ENCODE measurements at places on chromosomes 16 and 17.

DNA sequence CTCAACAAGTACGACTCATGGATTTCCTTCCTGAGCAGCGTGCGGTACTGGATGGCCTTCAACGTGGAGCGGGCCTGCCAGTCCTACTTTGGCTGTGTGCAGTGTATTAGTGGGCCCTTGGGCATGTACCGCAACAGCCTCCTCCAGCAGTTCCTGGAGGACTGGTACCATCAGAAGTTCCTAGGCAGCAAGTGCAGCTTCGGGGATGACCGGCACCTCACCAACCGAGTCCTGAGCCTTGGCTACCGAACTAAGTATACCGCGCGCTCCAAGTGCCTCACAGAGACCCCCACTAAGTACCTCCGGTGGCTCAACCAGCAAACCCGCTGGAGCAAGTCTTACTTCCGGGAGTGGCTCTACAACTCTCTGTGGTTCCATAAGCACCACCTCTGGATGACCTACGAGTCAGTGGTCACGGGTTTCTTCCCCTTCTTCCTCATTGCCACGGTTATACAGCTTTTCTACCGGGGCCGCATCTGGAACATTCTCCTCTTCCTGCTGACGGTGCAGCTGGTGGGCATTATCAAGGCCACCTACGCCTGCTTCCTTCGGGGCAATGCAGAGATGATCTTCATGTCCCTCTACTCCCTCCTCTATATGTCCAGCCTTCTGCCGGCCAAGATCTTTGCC is 9.0 kb downstream of the HAS3 start:
- no peak for DNase-seq

GRCh38 chr16:11689031-11689840 is 21.0 kb downstream of the SNN start:
- no peak for DNase-seq

- no peak for DNase-seq
Measured at GRCh38 chr16:64295466-64295865, 826.4 kb downstream of the CDH11 start.

- no peak for DNase-seq
Measured at GRCh38 chr16:24036614-24037013, 200.8 kb downstream of the PRKCB start.

GRCh38 chr16:9205661-9206060 is 114.2 kb downstream of the HAPSTR1 start:
- DNase-seq = no peak

GRCh38 chr16:27706866-27707685 is 157.1 kb downstream of the KATNIP start:
- no peak for DNase-seq

GRCh38 chr16:81096715-81097208 is 567 bp upstream of the GCSH start:
- no peak for DNase-seq

- no peak for DNase-seq
Measured at GRCh38 chr17:59451706-59452105, 113.7 kb upstream of the DHX40 start.

DNA sequence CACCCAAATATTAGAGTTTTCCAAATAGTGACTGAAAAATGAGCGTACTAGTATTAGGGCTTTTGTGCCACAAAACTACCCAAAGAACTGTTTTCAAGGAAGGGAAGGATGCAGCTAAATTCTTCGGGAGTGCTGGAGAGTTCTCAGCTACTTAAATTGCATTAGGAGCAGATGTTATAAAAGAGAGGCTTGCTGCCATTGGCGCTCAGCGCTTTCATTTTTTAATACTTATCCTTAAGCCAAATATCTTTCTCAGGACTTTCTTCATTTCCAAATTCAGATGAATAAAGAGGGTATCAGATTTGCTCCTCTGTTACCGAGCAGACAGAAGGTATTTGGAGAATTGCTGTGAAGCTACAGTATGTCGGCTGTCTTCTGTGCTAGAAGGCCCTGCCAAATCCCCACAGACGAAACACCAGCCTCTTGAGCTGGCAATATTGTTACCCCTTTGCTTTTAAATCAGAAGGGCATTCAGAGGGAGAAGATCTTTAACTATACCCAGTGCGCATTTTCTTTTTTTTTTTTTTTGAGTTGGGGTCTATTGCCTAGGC is 47.2 kb upstream of the CLEC18A start:
- no peak for DNase-seq
